ENCODE measurements at places on chromosomes 2 and 18. TPM values are rescaled to one million over a fixed set of nuclear protein-coding genes. Genes with fewer than 3 reads are reported as not detected.
A peak's percentile ranks its signal among the peaks of the same experiment; 100 is the strongest.

DNA sequence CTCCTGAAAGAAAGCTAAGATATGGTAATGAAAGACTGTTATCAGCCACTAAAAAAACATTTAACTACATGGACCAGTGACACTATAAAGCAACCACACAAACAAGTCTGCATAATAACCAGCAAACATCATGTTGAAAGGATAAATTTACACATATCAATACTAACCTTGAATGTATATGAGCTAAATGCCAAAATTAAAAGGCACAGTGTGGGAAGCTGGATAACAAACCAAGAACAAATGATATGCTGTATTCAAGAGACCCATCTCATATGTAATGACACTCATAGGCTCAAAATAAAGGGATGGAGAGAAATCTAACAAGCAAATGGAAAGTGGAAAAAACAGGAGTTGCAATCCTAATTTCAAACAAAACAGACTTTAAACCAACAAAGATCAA, 213.1 kb upstream of the CDH2 start:
- DNase-seq = no peak

DNA sequence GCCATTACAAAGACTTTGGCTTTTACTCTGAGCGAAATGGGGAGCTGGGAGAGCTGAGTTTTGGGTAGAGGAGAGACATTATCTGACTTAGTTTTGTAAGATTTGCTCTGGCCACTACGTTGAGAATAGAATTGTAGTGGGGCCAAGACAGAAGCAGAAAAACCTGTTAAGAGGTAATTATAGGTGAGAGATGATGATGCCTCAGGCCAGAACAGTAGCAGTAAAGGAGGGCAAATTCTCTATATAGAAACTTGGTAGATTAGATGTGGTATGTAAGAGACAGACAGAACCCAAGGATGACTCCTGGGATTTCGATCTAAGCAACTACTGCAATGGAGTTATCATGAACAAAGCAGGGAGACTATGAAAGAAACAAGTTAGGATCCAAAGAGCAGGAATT, 17.4 kb upstream of the CREB1 start:
- DNase-seq = no peak

Gene CYP26B1
- total RNA-seq = 14.4 TPM

GRCh38 chr18:23958036-23958435, 56.5 kb upstream of the TTC39C start:
- DNase-seq = peak; percentile 41

DNA sequence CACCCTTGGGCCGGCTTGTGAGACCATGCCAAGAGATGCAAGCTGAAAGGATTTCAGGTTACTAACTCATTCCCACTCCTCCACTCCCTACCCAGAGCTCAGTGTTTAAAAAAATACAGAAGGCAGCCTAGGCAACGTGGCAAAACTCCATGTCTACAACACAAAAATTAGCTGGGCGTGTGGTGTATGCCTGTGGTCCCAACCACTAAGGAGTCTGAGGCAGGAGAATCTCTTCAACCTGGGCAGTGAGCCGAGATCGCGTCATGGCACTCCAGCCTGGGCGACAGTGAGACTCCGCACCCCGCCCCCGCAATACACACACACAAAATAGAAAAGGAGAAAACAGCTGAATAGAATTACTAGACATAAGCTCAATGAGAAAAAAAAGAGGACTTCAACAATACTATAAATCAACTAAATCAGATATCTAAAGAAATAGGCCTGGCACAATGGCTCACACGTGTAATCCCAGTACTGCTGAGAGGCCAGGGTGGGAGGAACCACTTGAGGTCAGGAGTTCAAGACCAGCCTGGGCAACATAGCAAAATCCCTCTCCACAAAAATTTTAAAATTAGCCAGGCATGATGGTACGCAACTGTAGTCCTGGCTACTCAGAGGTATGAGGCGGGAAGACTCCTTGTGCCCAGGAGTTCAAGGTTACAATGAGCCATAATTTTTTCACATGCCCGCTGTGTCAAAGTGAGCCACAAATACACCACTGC, 10.1 kb downstream of the IWS1 start:
- DNase-seq = peak; percentile 72

Data from omental fat pad (tissue), 4 donors.